Activated T-helper 2 cell treated with anti-CD3 and anti-CD28 coated beads, Interferon-gamma antibody, Interleukin-2, Interleukin-4, amounts not matched to agents 10 μg/mL and 5 μg/mL and 100 μg/mL, durations not matched to agents 14 hours and 24 hours and 36 hours (primary cell): ENCODE measurements at places on chromosomes 13 and 19. TPM values are rescaled to one million over a fixed set of nuclear protein-coding genes. Genes with fewer than 3 reads are reported as not detected.

Gene LILRB3
- 0.64 TPM in 1 of 2 replicates, not detected in the other for total RNA-seq

Gene CYP2F1
- total RNA-seq, result not detected in 2 replicates

- DNase-seq, result no peak
These were observed 4.6 kb upstream of the SLC25A30 start for GRCh38 chr13:45422731-45423292.

- DNase-seq, result no peak
These were observed 32.6 kb downstream of the CLEC4M start for GRCh38 chr19:7795555-7796161.

DNA sequence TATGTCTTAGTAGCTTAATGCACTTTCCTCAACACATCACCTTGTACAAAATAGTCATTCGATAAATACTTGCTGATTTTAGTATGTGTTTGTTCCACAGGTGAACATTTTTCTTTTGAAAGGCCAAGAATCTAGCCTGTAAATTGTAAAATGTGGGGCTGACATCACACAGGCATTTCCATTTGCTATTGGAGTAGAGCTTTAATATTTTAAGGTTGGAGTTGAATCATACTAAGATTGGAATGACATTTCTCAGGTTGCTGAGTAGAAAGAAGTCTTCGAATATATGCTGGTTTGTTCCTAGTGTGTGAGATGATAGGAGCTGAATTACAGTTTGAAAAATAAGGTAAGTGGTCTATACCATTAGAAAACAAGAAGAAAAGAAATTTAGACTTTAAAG is 112.3 kb upstream of the FRY start:
- DNase-seq, result no peak

DNA sequence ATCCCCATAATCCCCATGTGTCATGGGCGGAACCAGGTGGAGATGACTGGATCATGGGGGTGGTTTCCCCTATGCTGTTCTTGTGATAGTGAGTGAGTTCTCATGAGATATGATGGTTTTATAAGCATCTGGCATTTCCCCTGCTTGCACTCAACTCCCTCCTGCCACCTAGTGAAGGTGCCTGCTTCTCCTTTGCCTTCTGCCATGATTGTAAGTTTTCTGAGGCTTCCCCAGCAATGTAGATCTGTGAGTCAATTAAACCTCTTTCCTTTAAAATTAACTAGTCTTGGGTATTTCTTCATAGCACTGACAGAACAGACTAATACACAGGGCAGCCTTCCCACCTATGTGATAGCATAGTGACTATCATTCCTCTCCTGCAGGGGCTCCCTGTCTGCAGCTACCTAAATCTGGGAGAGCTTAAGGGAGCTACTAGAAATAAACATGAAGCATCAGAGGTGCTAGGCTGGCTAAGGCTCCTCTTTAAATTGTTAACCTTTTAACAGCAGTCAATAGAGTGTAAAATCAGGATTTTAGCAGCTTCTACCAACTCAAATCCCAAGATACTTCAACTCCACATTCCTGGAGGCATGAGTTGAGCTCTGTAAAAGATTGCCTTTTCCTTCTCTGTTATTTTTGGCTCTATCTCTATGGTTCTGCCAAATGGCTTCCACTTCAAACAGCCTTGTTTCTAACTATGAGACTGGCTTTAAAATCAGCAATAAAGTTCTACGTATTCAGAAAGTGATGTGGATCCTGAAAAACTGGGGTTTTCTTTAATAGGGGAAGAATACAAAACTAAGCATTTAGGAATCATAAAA is 112.3 kb downstream of the VWA8 start:
- no peak for DNase-seq

- DNase-seq, result no peak
These were observed 140.2 kb downstream of the NUFIP1 start for GRCh38 chr13:44848920-44849676.

DNA sequence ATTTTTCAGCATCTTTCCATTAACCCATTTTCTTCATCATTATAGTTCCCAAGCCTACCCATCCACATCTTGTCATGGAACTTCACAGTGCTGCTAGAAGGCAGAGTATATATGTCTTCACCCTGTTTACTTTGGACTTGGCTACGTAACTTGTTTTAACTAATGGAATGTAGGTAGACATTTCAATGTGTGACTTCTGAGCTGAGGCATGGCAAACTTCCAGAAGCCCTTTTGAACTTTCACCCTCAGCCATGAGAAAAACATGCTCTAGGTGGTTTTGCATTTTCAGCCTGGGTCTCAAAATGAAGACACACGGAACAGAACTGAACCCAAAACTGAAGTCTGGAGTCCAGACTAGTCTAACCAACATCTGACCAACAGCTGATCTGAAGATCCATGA is 3.2 kb downstream of the TEX30 start:
- no peak for DNase-seq
